ENCODE measurements at places on chromosomes 6 and 20.
A peak's percentile ranks its signal among the peaks of the same experiment; 100 is the strongest.

- peak; percentile 2 for DNase-seq
These were observed 84.5 kb upstream of the MCHR2 start for GRCh38 chr6:100078509-100078908.

GRCh38 chr20:57788936-57789613, 79.3 kb upstream of the PMEPA1 start:
- DNase-seq = no peak

GRCh38 chr6:169937389-169938261, 186.2 kb downstream of the ERMARD start:
- no peak for DNase-seq

DNA sequence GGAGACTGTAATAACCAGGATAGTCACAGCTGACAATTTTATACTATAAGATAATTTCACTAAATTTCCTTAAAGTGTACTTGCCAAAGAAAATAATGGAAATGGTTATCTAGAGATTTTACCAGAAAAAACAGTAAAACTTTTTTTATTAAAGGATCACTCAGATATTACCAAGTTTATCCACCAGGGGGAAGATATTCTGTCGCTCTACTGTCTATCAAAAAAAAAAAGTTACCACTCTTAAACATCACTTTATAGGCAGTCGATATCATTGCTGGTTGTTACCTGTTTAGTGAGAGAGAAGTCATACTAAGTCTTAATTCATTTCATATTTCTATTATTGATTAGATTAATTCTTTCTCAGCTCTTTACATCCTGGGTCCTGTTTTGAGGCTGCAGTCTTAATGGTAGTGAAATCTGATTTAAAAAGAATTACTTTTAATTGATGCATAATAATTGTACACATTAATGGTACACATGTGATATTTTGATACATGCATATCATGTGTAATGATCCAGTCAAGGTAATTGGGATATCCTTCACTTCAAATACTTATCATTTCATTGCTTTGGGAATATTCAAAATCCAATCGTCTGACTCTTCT, 18.9 kb downstream of the L3MBTL3 start:
- DNase-seq = peak; percentile 27

- DNase-seq = no peak
These were observed 214.6 kb upstream of the SNX9 start for GRCh38 chr6:157608221-157609075.

GRCh38 chr6:24827162-24827561, 28.4 kb upstream of the ARMH2 start:
- no peak for DNase-seq

DNA sequence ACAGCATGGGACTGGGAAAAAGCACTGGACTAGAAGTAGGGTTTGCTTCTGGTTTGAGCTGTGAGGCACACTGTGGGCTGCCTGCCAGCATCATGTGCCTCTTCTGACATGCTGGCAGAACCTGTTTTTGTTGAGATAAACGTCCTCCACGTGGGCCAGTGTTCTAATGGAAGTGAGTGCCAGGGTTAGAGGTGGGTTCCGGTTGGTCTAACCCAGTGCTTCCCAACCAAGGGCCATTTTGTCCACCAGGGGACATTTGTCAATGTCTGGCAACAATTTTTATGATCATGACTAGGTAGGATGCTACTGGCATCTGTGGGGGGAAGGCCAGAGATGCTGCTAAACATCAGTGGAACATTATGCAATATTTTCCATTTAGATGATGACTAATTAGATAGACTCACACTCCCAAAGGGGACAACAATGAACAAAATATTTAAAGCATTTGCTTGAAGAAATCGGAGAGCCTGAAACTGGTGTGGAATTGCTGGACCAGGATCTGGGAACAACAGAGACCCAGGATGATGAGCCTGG, 7.8 kb upstream of the APMAP start:
- peak; percentile 86 for DNase-seq

- no peak for DNase-seq
These were observed 57.3 kb downstream of the TRMT6 start for GRCh38 chr20:5893052-5893451.

GRCh38 chr20:21867353-21867752, 161.9 kb downstream of the PAX1 start:
- DNase-seq = no peak

- no peak for DNase-seq
These were observed 33.4 kb downstream of the SNX5 start for GRCh38 chr20:17935186-17935585.

DNA sequence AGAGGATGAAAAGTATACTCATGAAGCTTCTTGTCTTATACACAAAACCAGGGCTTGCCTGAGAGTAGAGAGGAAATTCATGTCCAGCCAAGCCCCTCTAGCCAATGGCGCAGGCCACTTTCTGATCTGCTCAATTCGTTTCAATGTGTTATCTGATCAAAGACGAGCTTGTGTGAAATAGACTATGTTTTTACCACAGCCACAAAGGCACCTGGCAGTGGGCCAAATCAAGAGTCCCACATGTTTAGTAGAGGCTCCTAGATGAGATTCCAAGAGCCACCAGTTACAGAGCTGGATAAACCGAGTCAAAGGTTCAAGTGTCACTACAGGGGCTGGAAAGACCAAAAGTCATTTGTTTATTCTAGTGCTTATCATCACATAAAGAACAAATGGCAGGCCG, 34.9 kb downstream of the GPLD1 start:
- peak; percentile 34 for DNase-seq

DNA sequence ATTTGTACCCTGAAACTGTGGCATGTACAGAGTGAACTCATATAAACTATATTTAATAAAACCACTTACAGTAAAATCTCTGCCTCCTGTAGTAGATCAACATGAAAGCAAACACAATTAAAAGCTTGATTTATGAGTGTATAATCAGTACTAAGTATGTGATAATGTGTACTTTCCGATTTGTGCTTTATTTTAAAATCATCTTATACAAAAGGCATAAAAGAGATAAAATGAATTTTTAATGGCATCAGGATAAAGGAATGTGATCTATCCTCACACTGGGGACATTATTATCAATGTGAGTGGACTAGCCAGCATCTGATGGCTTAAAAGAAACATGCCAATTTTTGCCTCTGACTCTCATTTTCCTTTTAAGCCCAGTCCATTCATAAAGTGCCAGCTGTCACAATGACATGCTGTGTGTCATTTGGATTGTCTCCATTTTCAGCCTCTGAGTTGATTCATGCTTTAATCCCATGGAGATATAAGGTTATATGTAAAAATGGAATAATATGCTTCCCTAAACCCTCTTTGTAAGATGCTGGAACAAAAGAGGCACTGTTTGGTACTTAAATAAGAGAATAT, 831.6 kb upstream of the EYS start:
- DNase-seq = no peak

DNA sequence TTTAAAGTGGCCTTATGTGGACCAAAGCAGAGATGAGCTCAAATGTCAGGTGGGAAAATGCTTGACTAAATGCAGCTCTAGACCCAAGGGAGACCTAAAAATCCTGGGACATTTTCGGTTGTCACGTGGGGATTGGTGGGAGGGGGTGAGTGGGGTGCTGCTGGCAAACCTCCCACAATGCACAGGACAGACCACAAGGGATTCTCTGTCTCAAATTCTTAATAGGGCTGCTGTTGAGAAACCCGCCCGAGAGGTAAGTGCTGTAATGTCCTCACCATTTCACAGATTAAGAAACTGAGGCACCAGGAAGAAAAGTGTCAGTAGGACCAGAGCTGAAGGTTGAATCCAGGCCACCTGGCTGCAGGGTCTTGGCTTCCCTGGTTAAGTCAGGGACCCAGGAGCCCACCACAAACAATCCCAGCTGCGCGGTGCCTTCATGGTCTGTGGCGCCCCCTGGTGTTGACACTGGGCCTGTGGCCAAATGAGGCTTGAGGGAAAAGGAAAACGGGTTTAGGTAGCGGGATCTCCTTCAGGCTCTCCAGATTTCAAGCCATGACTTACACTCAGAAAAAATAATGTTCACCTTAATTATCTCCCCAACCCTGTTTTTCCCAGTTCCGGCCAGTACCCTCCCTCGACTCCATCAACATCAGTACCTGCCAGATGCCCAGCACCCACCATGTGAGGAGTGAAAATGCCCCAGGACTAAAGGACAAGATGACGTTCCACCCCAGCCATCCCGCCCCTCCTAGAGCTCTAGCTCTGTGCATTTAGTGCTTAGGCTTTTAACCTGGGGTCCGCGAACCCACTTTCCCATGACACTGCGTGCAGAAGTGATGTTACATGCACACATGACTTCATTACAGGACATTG, 7.2 kb downstream of the HLA-G start:
- DNase-seq = peak; percentile 61

GRCh38 chr20:63315240-63315689, 22.3 kb downstream of the COL20A1 start:
- DNase-seq = no peak

GRCh38 chr20:49889001-49889934, 26.1 kb downstream of the SPATA2 start:
- DNase-seq = no peak

GRCh38 chr6:16089232-16090062, 39.4 kb upstream of the MYLIP start:
- no peak for DNase-seq

DNA sequence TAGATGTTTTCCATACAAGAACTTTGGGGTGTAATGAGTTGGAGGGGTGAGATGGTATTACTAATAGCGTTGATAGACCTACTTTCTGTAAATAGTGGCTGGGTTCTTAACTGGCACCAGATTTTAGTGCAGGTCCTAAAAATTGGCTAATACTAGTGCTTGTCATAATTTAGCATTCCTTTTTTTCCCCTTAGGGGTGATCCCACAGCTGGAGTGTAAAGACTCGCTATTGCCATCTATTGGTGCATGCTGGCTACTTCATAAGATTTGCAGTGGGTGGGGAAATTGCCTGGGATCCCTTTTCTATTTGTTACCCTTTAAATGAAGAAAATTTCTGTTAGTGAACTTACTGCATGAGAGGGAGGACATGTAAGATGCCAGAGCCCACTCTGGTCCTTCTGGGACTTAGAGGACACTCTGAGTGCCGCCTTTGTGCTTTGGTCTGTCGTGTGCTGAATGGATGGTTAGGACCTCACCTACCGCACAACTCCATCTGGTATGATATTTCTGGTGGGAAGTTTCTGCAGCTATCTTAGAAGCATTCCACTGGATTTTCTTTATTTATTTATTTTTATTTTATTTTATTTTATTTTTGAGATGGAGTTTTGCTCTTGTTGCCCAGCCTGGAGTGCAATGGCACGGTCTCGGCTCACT, 195.5 kb downstream of the JARID2 start:
- DNase-seq = peak; percentile 69

DNA sequence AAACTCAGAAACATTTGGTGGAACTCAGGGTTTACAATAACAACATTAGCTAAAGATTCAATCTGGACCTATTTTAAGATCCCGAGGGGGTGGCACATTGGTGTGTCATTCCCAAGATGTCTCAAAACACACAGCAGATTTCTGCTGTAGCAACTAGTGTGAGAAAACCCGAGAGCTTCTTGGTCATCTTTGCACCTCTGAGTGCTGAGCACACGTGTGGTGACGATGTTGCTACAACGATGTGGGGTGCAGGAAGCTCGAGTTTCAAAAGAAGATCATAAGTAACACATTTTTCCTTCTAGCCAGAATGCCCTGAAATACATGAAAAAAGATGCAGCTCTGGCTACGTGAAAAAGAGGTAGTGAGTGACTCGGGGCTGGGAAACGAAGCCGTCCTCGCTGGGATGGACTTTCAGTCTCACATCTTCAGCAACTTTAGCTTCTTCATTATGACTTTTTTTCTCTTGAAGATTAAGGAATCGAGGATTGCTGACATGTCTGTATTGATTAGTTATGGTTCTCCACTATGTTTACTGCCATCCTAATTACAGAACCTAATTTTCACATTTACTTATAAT, 1.5 kb downstream of the RAMACL start:
- DNase-seq = no peak

DNA sequence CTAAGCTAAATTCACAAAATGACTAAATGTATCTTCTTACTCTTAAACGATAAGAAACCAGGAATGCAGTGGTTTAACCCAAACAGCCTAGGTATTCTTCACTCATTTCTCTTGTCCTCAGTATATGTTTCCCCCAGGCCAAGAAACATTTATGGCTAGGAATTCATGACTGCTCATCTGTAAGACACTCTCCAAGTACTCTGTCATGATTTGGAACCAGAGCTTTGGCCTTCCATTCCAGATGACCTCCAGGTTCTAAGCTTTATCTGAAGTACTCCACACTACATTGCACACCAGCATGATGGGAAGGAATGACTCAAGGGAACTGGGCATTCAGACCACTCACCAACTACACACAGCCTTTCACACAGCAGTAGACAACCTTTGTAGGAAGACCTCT, 29.3 kb downstream of the NT5E start:
- no peak for DNase-seq

- peak; percentile 76 for DNase-seq
These were observed 148.5 kb downstream of the LY86 start for GRCh38 chr6:6736791-6737654.

GRCh38 chr6:41713159-41713649, 22.2 kb downstream of the TFEB start:
- no peak for DNase-seq

DNA sequence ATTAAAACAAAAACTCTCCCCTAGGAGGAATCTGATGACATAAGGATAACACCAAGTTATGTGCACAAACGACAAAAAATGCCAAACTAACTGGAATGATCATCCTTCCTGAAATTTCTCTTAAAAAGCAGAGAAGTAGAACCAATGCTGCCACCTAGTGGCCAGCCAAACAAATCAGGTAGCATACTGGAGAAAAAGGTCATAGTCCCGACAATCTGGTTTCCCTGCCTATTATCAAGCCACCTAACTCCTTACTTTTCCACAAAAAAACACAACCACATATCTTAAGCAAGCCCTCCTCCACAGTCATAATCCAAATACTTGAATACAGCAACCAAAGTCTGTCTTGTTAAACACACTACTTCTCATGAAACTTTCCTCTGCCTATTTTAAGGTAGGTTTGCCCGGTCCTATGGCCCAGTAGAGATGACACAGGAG, 5.3 kb downstream of the OARD1 start:
- DNase-seq = peak; percentile 92

DNA sequence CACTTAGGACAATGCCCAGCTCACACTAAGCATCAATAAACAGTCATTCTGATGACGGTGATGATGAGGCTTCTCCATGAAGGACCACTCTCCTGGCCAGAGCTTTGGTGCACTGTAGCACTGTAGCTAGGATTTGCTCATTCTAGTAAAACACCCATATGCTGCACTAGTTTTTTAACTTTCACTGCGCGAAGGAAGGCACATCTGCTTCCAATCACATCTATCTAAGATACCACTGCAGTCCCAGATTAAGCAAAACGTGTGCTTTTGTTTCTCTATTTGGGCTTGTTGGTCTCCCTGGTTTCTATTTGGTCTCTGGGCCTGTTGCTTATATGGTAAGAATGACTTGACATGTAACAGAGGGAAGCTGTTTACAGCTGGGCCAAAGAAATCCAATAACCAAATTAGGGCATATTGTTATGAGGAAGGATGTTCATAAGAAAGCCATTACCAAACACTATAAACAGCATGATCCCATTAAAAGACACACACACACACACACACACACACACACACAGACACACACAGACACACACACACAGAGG, 62.4 kb downstream of the FAM229B start:
- DNase-seq = no peak

DNA sequence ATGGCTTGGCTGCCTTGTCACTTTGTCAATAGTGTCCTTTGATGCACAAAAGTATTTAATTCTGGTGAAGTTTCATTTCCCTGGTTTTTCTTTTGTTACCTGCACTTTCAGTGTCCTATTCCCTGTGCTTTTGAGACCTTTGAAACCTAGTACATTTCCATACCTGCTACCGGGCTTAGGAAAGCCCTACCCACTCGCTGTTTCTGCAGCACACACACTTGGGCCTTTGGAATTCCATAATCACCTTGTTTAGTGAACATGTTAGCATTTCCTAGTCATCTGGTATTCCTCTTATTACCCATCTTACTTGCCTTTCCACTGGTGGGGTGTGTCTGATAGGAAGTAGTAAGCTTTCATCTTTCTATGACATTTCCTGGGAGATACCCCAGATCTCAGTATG, 19.3 kb upstream of the SYNDIG1 start:
- no peak for DNase-seq
